ENCODE measurements at places on chromosomes 5 and 9.

GRCh38 chr5:167730656-167731055 is 560.8 kb upstream of the WWC1 start:
- DNase-seq = no peak

DNA sequence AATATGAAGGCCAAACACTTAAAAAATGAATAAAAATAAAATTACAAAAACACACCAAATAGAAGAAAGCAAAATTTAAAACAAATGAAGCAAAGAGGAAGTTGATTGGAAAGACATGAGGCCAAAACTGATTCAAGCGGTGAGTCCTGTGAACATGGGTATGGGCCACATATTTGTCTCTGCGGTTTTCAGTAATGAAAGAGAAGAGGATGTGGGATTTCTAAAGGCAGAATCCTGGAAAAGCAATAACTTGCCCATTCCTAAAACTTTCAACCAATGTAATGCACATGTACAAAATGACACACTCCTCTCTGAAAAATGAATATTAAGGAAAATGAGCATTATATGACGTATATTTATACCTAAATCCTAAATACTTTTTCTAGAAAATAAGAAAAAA is 263.7 kb downstream of the SEMA5A start:
- no peak for DNase-seq

DNA sequence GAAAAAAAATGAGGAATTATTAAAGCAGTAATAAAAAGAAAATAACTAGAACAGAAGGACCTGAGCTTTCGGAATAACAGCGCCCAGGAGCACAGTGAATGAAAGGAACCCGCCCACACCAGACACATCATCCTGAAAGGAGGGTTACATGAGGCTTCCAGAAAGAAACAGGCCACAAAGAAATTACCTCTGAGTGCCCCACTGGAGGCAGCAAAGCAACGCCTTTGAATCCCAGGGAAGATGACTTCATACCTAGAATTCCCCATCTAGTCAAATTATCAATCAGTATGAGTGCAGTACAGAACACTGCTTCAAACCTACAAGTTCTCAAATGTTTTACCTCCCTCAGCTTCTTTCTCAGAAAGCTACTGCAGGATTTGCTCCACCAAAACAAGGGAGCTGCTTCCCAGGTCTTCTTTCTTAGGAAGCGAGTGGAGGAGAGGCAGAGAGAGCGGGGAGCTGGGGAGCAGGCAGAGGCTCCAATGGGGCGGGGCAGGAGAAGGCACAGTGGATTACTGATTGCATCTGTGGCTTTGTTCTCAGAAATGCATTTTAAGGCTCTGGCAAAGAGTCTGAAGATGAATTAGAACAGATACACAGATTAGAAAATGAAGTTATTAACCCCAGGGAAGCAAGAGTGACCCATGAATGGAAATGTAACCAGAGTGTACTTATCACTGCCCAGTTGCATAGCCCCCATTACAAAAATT is 87.1 kb downstream of the SEMA4D start:
- no peak for DNase-seq

DNA sequence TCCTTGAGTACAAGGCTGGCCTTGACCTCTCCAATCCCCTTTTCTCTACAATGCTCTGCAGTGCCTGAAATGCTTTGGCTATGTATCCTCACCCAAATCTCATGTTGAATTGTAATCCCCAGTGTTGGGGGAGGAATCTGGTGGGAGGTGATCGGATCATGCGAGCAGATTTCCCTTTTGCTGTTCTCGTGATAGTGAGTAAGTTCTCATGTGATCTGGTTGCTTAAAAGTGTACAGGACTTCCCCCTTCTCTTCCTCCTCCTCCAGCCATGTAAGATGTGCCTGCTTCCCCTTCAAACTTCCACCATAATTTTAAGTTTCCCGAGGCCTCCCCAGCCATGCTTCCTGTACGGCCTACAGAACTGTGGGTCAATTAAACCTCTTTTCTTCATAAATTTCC is 28.5 kb upstream of the AKNA start:
- DNase-seq = no peak

DNA sequence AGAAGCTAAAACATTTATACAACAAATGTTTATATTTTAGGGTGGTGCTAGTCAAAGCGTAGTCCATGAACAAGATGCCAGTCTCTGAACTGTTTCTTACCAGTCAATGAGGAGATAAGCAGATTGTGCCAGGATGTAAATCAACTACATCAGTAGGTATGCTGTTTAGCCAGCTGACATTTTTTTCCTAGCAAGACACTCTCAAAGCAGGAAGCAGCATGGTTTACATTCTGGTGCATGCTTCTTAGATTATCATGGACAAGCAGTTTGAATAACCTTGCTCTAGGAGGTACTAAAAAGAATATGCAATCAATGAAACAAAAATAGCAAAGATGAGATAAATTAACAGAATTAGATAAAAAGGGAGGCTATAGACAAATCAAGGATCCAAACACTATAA is 17.0 kb downstream of the TICAM2 start:
- DNase-seq = no peak

DNA sequence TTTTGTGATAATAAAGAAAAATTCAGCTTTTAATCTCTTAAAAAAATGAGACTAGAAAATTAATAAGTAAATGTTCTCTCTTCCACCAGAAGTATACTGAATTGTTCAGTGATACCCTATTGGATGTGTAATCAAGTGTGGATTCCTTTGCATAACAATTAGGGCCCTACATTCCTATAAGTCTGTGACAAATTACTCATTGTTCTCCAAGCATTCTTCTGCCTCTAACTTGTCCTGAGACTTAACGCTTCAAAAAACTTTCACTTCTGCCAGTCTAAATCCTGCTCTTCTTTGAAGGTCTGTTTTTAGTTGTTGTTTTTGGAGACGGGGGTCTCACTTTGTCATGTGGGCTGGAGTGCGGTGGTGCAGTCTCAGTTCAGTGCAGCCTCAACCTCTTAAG is 9.2 kb upstream of the DDX46 start:
- DNase-seq = no peak

Measured in activated T-cell treated with anti-CD3 and anti-CD28 coated beads, Interleukin-2, amount 50 U/mL, for 1 hour (primary cell).